Activated CD8-positive, alpha-beta memory T cell treated with anti-CD3 and anti-CD28 coated beads, Interleukin-2, amount 50 U/mL, for 48 hours (primary cell): ENCODE measurements at places on chromosomes 5 and 9.

GRCh38 chr5:34037726-34038125 lies 5.3 kb downstream of the C1QTNF3 start:
- DNase-seq, result no peak

DNA sequence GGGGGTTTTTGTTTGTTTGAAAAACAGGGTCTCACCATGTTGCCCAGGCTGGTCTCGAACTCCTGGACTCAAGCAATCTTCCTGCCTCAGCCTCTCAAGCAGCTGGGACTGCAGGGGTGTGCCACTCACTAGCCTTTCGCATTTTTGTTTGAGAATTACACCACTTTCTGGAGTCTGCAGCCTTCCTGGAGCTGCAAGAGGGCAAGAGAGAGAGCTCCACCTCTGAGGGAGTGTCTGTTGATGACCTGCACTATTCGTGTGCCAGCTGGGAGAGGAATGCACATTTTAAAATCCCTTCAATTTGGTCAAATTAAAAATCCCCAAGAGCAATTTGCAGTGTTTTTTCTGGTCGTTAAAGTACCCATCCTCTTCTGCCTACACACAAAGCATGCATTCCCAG lies 5.0 kb upstream of the CKMT2 start:
- DNase-seq, result no peak

- no peak for DNase-seq
These were observed 16.3 kb downstream of the SH2D3C start for GRCh38 chr9:127762111-127762676.

- no peak for DNase-seq
These were observed 17.6 kb downstream of the RNF38 start for GRCh38 chr9:36382484-36382883.

- DNase-seq, result no peak
These were observed 53.5 kb downstream of the NIPSNAP3B start for GRCh38 chr9:104817437-104817836.

DNA sequence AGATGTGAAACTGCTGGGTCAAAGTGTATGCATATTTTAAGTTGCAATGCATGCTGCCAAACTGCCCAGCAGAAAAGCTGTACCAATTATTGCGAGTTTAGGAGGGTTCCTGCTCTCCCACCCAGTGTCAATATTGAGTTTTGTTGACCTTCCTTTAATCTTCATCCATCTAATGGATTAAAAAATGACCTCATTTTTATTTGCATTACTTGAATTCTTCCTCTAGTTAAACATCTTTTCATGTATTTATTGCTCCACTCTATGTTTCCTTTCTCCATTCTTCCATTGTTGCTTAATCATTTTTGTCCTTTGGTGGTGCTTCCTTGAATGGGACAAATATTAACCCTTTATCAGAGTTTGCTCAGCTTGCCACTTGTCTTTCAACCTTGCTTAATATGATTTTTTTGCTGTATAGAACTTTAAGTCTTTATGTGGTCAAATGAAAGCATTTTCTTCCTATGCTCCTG lies 32.4 kb downstream of the TLE1 start:
- no peak for DNase-seq

DNA sequence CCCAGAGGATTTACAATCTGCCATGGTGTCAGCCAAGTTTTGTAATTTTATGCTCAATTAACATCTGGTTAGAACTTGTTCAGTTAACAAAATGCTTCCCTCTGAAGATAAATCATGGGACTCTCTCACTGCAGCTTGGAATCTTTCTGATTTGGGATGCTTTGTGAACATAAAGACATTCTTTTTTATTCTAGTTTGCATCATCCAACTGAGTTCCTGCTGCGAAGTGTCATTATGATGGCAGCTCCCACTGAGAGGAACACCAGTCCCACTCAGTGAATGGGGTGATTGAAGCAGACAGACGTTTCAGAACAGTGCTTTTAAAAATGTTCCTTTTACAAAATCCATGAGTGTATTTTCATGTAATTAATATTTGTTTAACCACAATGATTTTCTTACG lies 863.8 kb downstream of the TLE4 start:
- DNase-seq, result no peak

DNA sequence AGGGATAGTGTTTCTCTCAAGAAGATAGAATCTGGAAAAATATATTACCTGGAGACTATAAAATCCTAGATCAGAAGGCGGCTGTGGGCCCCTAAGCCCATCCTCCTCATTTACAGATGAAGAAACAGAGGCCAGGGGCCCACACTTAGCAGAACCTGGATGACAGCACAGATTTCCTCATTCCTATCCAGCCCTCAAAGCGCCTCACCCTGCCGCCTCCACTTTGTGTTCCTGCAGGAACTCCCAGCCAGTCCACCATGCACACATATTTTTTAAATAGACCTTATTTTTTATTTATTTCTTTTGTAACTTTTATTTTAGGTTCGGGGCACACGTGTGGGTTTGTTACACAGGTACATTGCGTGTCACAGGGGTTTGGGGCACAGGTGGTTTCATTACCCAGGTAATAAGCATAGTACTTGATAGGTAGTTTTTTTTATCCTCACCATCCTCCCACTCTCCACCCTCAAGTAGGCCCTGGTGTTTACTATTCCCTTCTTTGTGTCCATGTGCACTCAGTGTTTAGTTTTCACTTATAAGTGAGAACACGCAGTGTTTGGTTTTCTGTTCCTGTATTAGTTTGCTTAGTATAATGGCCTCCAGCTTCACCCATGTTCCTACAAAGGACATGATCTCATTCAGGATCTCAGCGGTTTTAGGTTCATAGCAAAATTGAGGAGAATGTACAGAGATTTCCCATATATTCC lies 85.5 kb upstream of the MAP1B start:
- no peak for DNase-seq

GRCh38 chr5:136133222-136133921 lies 727 bp downstream of the SMAD5 start:
- peak; percentile 61 for DNase-seq

DNA sequence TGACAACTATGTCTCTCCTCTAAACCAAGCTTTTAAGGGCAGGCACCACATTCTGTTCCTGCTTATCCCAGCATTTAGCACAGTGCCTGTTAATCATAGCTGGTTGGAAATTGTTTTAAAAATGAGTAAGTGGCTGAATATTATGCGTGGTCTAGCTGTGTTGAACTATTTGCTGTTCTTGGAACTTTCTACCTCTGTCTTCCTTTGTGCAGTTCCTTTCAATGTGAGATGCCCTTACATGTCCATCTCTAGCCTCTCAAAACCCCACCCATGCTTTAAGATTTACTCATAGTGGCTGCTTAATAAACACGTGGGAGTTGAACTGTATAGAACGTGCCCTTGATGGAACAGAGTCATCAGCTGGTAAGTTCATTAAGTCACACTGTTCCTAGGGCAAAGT lies 34.5 kb downstream of the C9orf57 start:
- DNase-seq, result no peak

- no peak for DNase-seq
These were observed 190.1 kb downstream of the PARP8 start for GRCh38 chr5:50856401-50857119.

DNA sequence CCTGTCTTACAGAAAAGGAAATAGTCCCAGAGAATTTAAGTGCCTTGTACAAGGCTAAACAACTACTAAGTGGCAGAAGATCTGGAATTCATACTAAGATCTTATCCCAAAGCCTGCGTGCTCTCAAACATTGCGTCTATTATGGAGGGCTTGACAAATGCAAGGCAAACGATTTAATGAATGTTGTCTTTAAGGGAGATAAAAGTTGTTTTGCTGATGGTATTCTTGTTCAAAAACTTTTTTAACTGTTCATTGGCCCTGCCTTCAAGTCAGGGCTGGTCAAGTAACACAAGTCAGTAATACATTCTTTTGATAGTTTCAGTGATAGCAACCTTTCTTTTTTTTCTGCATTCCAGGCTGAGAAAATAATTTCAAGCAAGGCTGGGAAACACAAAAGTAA lies 1.7 kb upstream of the SLC38A9 start:
- DNase-seq, result no peak

GRCh38 chr9:132078699-132079356 lies 839 bp downstream of the MED27 start:
- peak; percentile 56 for DNase-seq
